DMS153 (cell line): ENCODE measurements at places on chromosomes 16 and 17.

DNA sequence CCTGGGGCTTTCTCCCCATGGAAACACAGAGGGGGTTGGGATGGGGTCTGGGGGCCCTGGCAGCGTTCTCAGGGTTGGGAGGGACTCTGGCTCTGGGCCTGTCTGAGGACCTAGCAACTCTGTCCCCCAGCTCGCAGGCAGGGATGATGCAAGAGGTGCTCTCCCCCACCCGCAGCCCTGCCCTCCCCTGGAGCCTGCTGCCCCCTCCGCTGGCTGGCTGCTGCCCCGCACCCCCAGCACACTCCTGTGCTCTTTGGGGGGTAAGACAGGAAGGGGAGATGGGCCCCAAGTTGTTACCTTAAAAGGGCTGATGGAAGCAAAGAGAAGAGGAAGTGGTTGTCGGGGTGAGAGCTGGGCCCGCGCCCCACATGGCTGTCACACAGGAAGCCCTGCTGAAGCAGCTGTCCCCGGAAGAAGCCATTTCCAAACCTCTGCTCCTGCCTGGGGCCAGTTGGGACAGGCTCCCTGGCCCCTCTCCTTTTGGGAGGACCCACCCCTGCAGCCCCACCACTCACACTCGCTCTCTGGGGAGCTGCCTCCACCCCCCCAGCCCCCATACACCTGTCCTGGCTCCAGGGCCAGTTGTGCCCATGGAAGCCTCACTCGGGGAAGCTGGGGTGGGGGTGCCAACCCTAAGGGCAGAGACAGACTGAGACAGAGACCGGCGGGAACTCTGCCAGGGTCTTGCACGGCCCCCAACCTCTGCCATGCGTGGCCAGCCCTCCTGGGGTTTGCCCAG lies 2.5 kb downstream of the CORO1A start:
- DNase-seq = no peak

DNA sequence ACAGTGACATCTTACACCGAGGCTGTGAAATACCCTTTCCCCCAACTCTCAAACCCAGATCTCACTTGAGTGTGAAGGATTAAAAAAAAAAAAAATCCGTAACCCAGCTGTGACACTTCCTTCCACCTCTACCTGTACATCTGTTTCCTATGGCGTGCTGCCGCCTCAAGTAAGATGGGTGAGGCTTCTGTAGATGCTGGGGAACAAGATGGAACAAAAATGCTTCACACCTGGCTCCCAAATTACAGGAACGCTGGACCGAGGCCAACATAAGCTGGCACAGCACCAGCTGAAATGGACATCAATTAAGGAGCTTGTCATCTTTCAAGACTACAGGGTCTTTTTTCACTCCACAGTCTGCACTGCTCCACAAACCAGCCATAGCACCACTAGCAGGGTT lies 95.9 kb downstream of the HIC1 start:
- DNase-seq = no peak

DNA sequence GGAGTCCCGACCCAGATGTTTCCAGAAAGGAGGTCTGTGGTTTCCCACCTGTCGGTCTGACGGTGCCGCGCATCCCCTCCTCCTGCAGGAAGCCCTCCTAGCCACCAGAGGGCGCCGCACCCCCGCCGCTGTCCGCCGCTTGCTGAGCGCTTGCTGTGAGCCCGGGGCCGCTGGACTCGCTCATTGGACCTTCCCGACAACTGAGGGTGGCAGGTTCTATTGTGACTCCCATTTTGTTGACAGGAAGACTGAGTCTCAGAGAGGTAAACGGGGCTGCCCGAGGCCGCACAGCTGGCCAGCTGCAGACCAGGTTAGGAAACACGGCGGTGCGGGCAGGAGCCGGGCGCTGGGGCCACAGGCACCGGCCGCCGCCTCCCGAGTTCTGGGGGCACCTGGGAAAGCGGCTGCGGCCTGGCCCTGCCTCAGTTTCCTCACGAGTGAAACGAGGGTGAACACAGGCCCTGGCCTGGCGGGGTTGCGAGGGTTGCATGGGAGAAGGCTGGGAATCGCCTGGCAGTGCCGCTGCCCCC lies 191.1 kb upstream of the CIBAR2 start:
- no peak for DNase-seq

- DNase-seq = no peak
Measured at GRCh38 chr16:23339787-23340186, 37.7 kb downstream of the SCNN1B start.

DNA sequence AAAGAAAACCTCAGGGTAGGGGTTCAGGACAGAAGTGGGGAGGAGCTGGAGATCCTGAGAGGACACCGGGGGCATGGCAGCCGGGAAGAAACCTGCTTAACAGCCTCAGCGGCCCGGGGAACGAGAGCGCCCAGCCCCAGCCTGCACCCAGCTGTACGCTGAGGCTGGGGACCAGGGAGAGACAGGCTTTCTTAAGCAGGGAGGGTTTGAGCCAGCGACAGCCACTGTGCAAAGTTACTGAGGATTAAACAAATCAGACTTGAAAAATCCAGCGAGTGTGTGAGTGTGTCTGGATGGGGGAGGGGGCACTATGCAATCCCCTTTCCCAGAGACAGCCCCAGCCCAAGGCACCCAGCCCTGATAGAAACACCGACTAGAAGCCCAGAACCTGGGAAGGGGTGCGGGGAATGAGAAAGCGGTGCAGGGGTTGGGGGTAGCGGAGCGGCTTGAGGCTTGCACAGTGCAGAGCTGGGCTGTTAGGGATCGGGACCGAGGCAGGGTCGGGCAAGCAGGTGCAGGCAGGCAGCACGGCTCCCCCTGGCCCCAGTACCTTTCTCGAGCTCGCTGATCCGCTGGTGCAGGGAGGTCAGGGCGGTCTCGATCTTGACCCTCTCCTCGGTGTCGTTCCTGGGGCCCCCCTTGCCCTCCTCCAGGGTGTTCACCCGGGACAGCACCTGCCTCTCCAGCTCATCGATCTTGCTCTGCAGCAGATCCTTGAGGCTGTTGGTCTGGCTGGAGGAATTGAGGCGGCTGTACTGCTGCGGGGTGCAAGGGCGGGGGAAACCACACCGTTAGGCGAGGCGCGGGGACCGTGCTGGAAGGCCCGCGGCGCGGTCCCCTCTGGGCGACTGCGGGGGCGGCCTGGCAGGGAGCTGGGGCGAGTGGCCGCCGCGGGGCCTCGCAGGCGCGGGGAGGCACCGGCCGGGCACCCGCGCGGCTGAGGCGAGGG lies 1.2 kb downstream of the NPTX1 start:
- no peak for DNase-seq

DNA sequence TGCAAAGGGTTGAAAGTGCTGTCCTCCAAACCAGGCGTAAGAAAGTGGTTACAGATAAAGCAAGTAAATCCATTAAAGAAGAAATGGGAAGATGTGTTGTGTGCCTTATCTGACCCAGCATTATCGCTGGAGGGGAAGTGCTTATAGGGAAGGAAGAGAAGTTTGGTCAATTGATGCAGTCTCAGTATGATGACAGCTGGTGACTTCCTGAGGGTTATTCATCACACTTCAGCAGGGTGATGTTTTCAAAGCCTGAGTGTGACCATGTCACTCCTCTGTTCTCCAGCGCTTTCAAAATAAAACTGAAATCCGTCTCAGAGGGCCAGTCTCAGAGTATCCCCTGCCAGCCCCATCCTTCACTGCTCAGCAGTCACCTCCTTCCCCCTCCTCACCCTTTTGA lies 505.4 kb upstream of the RBFOX1 start:
- DNase-seq = no peak

GRCh38 chr16:20611350-20611902 lies 35.3 kb upstream of the ACSM2B start:
- DNase-seq = peak; percentile 44

- DNase-seq = no peak
Measured at GRCh38 chr16:6250511-6250910, 1082.1 kb upstream of the RBFOX1 start.

GRCh38 chr16:49859125-49859811 lies 3.4 kb upstream of the ZNF423 start:
- DNase-seq = no peak

GRCh38 chr16:90046971-90047713 lies 27.9 kb upstream of the DBNDD1 start:
- DNase-seq = no peak

GRCh38 chr17:35596072-35596471 lies 8.9 kb downstream of the AP2B1 start:
- DNase-seq = no peak

- DNase-seq = no peak
Measured at GRCh38 chr16:66486773-66487579, 59.9 kb downstream of the BEAN1 start.

DNA sequence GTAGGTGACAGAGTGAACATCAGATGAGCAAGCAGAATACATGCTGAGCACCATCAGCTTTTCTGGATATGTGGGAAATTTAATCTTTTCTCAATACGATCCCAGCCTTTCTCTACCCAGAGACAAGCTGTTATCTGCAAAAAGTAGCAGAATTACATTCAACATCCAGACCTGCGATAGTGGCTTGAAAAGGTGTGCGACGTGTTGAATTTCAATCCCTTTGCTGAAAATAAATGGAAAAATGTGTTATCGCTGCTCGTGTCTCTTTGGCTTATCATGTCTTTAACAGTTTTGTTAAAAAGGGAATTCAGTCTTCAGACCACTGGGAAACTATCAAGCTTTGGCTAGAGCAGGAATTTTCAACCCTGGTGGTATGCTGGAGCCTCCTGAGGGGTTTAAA lies 98.8 kb upstream of the FAM20A start:
- no peak for DNase-seq

- peak; percentile 53 for DNase-seq
Measured at GRCh38 chr17:57999496-58000017, 7.5 kb downstream of the SRSF1 start.

- DNase-seq = peak; percentile 7
Measured at GRCh38 chr16:81136390-81137335, 40.5 kb upstream of the GCSH start.

- DNase-seq = no peak
Measured at GRCh38 chr17:39219647-39220154, 6.0 kb downstream of the STAC2 start.

DNA sequence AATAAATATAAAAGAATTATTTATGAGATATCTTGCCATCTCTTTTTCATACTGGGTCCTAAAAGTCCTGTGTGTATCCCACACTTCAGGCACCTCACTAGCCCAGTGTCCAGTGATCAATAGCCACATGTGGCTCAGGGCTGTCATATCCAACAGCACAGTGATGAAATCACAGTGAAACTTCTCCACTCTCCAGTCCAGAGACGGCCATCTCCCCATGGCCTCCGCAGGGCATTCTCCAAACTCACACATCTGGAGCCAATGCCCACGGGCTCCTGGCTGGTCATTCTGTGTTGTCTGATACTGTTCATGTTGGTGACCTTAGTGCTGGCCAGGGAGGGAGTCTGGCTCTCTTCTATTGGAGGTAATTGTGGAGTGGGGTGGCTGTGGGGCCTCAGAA lies 125.2 kb upstream of the SDK2 start:
- no peak for DNase-seq

- DNase-seq = peak; percentile 78
Measured at GRCh38 chr16:70523743-70524398, at the start of gene SF3B3. TSS of gene SF3B3 (plus strand) at chr16:70523816. CDS start at chr16:70526657, 2,841 bp downstream.

DNA sequence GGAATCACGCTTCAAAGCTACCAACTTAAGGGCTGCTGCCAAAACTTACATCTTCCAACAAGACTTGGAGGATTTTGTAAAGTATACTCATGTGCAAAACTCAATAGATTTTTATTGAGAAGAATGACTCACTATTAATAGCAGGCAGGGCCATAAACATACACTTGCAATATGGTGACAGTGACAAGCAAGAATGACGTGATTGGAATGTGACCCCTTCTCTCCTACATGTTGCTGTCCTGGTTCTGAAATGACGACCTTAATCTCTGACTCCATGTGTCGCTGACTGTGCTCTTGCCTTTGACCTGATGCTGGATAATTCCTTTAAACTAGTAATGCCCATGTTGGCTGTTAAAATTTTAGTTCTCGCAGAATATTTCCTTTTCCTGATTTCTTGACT lies 174.5 kb downstream of the PARN start:
- DNase-seq = no peak

GRCh38 chr17:20823905-20824304 lies 218.9 kb downstream of the USP22 start:
- DNase-seq = no peak

- DNase-seq = no peak
Measured at GRCh38 chr17:38560503-38561318, 45.0 kb downstream of the SRCIN1 start.

GRCh38 chr17:57275071-57275764 lies 18.9 kb downstream of the MSI2 start:
- no peak for DNase-seq

- no peak for DNase-seq
Measured at GRCh38 chr16:57859331-57859730, 57.0 kb upstream of the KIFC3 start.

DNA sequence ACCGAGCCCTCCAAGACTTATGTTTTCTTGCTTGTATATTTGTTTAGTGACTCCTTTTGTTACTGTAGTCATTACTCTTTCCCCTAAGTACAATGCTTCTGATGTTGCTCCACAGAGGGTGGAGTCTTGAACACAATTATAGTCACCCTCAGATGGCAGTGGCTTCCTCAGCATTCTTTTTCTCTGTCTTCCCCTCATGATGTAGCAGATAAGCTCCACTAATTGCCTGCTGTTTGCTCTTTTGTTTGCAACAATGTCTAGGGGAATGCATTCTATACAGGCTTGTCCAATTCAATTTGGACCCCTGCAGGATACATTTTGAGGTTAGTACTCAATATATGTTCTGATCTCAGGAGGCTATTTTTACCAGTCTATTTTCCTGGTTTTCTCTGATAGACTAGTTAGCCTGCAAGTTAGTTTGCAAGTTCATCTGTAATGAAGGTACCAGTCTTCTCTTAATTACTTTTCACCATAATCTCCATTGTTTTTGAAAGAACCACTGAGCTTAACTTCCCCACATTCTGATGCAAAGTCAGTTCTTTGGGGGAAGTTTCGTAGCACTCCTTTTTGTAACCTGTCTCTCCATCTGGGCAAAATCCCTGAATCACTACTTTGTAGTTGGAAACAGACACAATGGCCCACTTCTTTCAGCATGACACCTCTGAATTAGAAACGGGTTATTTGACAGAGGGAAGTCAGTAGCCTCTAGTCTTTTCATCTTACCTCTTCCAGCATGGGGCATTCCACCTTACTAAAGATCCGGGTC lies 1509.2 kb downstream of the CDH11 start:
- no peak for DNase-seq

DNA sequence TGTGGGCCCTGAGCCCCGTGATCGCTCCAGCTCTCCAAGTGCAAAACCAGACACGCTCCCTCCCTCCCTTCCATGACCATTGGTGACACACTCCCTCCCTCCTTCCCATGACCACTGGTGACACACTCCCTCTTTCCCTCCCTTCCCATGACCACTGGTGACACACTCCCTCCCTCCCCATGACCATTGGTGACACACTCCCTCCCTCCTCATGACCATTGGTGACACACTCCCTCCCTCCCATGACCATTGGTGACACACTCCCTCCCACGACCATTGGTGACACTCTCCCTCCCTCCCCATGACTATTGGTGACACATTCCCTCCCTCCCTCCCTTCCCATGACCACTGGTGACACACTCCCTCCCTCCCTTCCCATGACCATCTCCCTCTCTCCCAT lies 56.3 kb downstream of the LMF1 start:
- DNase-seq = no peak

- DNase-seq = no peak
Measured at GRCh38 chr17:29246628-29247027, at the start of gene CRYBA1. TSS of gene CRYBA1 (plus strand) at chr17:29246859. CDS start at chr17:29246864, 5 bp downstream.
